ENCODE measurements at places on chromosomes 2 and 18.

DNA sequence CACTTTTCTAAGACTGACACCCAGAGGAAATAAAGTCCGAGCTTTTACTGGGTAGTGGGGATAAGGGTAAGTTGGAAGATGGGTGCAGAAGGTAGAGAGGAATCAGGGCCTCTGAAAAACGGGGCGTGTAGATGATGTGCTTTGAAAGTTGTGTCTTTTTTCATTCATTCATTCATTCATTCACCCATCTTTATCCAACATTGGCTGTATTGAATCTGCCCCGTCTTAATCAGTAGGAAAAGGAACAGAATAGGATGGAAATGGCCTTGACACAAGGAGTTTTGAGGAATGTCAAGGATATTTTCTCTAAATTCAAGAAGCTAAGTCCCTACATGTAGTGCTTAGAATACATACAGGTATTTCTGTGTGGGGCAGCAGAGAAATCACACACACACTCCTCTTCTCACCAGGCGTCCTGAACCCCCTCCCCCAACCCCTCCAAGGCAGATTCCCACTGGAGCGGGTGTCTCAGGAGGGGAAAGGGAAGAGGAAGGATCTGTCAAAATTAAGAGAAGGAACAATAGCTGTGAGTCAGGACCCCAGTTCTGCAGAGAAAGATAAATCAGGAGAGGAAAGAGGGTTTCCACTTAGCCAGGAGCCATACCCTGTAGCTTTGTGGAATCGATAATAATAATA, 13.9 kb downstream of the DYSF start:
- DNase-seq, result no peak

GRCh38 chr2:225465827-225466226, 66.3 kb downstream of the NYAP2 start:
- no peak for DNase-seq

DNA sequence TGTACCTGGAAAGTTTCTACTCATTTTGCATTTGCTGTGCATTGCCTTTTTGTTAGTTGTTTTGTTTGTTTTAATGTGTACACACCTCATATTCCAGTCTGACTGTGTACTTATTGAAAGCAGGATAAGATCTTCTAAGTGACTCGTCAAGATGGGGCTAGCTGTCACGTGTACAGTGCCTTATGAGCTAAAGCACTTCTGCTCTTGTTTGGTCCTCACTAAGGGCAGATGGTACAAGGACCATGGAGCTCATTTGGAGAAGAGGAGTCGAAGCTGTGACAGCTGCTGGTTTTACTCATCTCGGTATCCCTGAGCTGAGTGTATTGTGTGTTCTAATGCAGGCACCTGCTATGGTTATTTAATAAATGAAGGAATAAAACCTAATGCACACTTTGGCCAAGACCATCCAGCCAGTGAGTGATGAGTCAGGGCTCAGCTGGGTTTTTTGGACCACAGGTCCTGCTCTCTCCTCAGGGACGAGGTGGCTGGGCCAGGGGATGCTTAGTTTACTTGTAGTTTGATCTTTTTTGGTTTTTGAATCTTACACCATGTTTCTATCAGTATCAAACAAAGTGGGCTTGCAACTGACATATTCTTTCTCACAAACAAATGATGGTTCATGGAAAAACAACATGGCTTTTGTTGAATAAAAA, 152.5 kb upstream of the APCDD1 start:
- no peak for DNase-seq

GRCh38 chr2:160022162-160022561, 40.3 kb downstream of the PLA2R1 start:
- DNase-seq, result no peak

DNA sequence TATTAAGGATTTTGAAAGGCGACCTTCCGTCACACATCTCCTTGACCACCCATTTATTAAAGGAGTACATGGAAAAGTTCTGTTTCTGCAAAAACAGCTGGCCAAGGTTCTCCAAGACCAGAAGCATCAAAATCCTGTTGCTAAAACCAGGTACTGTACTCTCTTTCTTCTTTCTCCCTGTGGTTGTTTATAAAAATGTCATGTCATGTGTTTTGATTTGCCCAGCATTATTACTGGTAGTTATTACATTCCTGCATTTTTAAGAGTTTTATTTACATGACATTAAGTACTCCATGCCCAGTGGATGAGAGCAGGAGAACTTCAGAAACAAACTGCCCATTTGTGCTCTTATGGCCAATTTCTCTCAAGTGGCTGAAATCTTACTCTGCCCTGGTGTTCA, 191.3 kb downstream of the MYO3B start:
- no peak for DNase-seq
